Fibroblast of pulmonary artery (primary cell): ENCODE measurements at places on chromosomes 1 and 21.

DNA sequence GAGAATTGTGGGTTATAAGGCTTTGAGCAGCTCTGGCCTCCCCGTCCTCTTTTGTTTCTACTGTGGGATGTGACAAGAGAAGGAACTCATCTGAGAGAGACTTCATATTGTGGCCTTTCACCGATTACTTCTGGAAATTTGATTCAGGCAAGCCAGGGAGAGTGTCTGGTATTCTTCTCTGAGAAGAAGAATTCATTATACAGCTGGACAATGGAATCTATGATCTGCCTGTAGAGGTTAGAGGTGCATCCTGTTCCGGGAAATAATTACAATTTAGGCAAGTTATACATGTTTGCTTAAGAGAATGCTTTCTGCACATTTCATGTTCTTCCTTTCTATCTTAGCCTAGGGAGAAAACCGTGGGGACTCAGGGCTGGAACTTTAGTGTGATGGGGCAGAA is 12.8 kb upstream of the RNU1-2 start:
- no peak for DNase-seq

DNA sequence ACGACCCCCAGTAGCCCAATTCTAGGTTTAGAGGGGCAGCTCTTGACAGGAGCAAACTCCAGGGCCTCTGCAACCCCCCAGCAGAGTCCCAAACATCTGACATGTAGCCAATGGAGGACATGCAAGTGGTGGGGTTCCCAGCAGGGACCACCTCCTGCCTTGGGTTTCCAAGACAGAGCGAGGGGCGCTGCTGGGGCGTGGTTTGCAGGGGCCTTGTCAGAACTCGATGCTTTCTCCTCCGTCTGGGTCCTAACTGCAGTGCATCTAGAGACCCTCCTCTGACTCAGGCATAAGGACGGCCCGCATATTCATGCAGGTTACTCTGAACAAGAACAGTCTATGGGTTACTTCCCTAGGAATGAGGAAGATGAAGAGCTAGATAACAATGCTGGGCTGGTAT is 17.2 kb downstream of the EPHX1 start:
- no peak for DNase-seq

GRCh38 chr1:15610167-15610566 is 7.1 kb upstream of the DDI2 start:
- DNase-seq = no peak

DNA sequence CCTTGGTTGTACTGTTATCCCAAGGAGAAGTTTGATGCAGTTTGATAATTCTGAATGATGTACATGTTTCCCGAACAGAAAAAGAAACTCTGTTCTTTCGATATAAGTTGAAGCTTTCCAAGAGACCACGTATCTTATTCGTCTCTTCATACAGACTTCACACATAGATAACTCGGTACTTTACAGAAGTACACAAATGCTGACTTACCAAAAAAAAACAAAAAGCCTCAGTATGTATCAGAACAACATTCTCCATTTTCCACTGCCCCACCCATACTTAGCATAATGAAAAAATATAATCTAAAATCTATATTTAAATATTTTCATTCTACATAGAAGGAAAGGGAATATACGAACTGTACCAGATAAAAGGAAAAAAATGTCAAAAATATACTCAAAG is 2.2 kb downstream of the FOXJ3 start:
- no peak for DNase-seq

- no peak for DNase-seq
These were observed 164.4 kb downstream of the SDCCAG8 start for GRCh38 chr1:243420016-243420945.
